Immature natural killer cell (primary cell): ENCODE measurements at places on chromosomes 4 and X.

DNA sequence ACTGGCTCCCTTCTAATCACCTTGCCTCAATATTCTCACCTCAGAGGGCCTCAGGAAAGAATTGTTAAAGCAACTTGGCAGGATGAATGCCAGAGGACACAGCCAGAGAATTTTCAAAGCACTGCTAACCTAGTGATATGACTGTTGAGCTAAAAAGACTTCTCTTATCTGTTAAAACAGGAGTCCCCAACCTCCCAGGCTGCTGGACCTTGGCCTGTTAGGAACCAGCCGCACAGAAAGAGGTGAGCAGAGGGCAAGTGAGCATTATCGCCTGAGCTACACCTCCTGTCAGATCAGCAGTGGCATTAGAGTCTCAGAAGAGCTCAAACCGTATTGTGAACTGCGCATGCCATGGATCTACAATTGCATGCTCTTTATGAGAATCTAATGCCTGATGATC lies 1.7 kb upstream of the KCNE5 start:
- DNase-seq: no peak

DNA sequence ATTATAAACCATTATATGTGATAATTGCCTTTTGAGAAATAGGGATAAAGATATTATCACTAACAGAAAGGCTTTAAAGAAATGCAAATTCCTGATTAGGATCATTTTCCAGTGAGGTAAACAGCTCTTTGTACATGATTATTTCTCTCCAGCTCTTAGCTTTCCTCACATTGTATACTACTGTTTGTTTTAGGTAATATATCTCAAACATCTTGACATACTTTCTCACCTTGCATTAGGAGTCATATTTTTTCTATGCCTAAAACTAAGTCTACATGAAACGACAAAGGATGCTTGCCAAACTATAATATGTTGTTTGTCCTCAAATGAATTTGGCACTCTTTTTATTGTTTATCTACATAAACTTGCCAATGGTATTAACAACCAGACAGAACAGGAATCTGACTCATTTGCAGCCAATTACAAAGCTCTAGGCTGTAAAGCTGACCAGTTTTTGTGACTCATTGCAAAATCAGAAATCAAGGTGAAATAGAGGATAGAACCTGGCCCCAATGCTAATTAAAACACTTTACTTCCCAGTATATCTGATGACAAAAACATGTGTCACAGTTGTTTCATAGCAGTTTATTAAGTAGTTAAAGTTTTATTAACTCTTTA lies 107.0 kb downstream of the IQCM start:
- DNase-seq: no peak

DNA sequence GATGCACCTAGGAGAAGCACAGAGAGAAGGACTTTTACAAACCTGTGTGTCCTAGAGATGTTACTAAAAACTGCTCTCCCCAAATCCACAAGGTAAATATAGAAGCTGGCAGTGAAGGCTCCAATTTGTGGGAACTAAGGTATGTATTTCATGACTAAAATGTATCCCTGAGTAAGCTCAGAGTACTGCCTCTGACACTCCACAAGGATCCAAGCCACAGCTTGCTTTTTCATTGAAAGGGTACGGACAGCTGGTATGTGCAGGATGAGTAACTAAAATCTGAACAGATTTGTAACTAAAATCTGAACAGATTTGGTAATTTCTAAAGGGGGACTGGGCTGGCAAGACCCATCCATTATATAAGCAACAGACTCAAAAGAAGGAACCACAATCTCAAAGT lies 187.6 kb downstream of the DCLK2 start:
- no peak for DNase-seq

GRCh38 chr4:163610648-163611047 lies 116.2 kb downstream of the TMA16 start:
- no peak for DNase-seq

- no peak for DNase-seq
Measured at GRCh38 chr4:182492423-182492822, 249.2 kb downstream of the TENM3 start.

- DNase-seq: no peak
Measured at GRCh38 chr4:119518915-119519410, 109.6 kb downstream of the PDE5A start.

GRCh38 chr4:16801356-16801755 lies 97.1 kb downstream of the LDB2 start:
- DNase-seq: no peak

DNA sequence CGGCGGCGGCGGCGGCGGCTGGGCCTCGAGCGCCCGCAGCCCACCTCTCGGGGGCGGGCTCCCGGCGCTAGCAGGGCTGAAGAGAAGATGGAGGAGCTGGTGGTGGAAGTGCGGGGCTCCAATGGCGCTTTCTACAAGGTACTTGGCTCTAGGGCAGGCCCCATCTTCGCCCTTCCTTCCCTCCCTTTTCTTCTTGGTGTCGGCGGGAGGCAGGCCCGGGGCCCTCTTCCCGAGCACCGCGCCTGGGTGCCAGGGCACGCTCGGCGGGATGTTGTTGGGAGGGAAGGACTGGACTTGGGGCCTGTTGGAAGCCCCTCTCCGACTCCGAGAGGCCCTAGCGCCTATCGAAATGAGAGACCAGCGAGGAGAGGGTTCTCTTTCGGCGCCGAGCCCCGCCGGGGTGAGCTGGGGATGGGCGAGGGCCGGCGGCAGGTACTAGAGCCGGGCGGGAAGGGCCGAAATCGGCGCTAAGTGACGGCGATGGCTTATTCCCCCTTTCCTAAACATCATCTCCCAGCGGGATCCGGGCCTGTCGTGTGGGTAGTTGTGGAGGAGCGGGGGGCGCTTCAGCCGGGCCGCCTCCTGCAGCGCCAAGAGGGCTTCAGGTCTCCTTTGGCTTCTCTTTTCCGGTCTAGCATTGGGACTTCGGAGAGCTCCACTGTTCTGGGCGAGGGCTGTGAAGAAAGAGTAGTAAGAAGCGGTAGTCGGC lies 528 bp downstream of the FMR1 start:
- DNase-seq: peak; percentile 30

DNA sequence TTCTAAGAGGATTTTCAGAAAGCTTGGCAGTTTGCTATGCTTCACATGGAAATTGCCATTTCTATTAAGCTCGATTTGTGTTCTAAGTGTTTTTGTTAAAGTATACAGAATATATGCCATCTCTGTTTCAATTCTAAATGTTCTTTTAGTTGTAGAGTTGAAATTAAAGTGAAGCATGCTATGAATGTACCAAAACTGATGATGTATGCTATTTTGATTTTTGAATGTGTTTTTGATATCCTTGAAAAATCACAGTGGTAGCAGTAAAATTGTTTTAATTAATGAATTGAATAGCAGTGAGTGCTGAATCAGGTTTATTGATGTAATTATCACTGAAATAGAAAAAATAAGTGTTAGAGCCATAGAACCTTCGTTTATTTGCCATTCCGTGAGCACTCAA lies 110.9 kb downstream of the TENM3 start:
- no peak for DNase-seq

GRCh38 chrX:69070949-69071650 lies 94.2 kb downstream of the PJA1 start:
- DNase-seq: no peak
